ENCODE measurements at places on chromosomes 16 and 17.

GRCh38 chr17:44095647-44096496 lies 25.3 kb downstream of the G6PC3 start:
- no peak for DNase-seq

GRCh38 chr17:80330276-80330675 lies 69.6 kb downstream of the RNF213 start:
- DNase-seq, result no peak

DNA sequence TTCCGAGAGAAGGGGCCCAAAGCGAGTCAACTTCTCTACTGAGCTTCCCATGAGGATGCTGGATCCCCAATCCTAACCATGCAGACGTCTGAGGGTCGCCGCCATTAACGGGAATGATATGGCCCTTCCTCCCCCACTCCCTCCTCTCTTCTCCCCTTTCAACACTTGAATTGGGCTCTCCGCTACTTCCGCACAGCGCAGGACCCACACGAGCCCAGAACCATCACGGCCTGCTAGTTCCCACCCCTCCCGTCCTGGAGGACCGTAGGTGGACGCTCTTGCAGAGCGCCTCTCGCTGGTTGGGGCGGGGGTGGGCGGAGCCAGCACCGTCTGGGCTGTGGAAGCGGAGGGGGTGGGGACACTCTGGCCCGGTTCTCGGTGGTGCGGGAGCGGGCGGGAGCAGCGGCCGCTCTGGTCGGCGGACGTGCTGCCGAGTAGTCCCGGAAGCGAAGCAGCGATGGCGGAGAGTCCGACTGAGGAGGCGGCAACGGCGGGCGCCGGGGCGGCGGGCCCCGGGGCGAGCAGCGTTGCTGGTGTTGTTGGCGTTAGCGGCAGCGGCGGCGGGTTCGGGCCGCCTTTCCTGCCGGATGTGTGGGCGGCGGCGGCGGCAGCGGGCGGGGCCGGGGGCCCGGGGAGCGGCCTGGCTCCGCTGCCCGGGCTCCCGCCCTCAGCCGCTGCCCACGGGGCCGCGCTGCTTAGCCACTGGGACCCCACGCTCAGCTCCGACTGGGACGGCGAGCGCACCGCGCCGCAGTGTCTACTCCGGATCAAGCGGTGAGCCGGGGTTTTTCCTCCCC lies at the start of gene UBE2Z:
Gene UBE2Z (plus strand): TSS at position 361 of the 797 bp plus-strand sequence. CDS start 97 bp downstream, at position 458.
- peak; percentile 93 for DNase-seq

DNA sequence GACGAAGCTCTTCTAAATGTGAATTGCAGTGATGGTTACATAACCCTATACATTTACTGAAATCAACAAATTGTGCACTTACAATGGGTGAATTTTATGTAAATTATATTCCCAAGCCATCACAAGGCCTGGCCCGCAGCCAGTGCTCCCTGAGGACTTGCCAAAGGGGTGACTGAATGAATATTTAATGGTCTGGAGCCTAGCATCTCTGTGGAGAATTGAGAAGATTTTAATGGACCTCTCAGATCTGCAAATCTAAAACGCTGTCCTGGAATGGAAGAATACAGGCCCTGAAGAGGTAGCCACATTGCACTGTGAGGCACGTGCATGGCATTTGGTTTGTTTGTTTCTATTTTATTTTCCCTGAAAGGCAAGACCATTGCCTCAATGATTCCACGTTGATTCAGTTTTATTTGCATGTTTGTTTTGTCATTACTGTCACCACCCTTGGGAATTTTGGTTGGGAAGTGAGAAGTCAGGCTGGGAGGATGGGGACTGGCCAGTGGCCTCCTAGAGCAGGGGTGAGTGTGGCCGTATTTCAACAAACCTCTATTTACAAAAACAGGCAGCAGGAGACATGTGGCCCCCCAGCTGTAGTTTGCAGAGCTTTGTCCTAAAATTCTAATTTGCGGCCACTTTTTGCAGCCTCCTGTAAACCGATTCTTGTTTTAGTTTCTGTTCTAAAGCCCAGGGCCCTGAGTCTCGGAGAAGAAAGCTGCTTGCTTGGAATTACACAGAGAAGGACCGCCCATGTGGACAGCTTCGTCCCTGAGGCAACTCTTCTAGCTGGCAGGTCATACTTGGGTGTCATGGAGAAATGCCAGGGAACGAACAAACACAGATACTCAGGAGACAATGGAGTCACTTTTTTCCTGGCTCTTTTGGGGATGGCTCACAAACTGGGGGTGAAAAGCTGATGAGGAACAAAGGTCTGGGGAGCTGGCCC lies 40.5 kb upstream of the GCSH start:
- DNase-seq, result no peak

GRCh38 chr17:51590071-51590656 lies 329.8 kb downstream of the UTP18 start:
- no peak for DNase-seq

DNA sequence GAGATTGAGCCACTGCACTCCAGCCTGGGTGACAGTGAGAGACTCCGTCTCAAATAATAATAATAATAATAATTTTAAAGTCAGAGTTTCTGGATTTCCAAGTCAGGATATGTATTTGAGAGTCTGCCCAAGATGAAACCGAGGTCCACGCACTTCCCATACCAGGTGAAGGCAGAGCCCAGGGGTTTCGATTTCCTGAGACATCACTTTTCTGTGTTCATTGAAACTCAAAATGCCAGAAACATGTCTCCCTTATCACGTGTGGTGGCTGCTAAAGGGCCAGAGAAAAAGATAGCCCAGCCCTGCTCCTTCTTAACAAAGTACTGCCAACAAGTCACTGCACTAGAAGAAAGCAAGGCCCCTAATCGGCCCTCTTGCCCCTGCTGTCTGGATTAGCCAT lies 9.8 kb upstream of the RNF157 start:
- DNase-seq, result no peak

GRCh38 chr16:57615813-57616212 lies 12.6 kb upstream of the ADGRG1 start:
- DNase-seq, result no peak

- no peak for DNase-seq
These were observed 10.5 kb downstream of the COQ7 start for GRCh38 chr16:19077879-19078278.

DNA sequence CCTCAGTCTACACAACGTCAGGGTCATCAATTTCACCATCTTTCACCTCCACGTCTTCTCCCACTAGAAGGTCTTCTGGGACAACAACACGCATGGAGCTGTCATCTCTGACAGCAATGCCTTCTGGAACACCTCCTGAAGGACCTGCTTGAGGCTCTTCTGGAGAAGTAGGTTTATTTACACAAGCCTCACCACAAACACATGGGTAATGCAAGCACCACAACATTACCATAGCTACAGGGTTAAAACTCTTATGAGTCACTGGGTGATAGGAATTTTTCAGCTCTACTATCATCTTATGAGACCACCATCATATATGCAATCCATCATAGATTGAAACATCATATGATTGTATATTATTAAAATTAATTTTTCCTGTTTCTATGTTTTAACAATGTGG lies 215.4 kb downstream of the CHD9NB start:
- no peak for DNase-seq

- DNase-seq, result peak; percentile 69
These were observed 10.0 kb upstream of the SLC4A1 start for GRCh38 chr17:44277976-44278375.

- DNase-seq, result no peak
These were observed 2.5 kb downstream of the ERN2 start for GRCh38 chr16:23710504-23710903.

GRCh38 chr17:81373536-81374160 lies 21.6 kb upstream of the BAHCC1 start:
- DNase-seq, result no peak

DNA sequence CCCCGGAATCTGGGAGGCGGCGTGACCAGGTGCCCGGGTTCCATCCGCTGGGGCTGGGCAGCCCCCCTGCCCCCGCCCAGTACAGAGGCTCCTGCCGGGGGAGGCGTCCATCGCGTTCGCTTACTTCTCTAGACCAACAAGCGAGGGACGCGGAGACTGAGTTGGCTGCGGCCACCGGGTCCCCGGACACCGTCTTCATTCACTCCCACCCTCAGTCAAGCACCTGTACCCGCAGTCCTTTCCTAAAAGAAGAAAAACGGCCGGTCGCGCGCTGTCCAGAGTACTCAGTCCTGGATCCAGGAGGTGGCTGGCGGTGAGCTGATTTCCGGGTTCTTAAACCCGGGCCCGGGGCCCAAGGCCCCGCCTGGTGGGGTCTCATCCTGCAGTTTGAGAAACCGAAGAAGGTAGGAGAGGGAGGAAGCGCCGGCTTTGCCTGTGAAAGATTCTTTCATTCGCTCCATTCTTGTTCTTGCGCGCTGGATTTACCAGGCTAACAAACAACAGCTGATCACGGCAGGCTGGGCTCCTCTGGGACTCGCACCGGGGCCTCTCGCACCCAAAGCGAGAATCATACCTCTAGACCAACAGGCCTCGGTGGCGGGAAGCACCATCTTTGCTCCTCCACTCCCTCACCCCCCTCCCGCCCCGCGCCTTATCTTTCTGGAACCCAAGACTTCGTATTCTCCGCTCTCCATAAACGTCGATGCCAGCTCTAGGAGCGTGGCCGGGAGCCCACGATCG lies 17.4 kb upstream of the OR1F1 start:
- DNase-seq, result no peak

- no peak for DNase-seq
These were observed 2.0 kb upstream of the PSMB3 start for GRCh38 chr17:38750312-38751121.

DNA sequence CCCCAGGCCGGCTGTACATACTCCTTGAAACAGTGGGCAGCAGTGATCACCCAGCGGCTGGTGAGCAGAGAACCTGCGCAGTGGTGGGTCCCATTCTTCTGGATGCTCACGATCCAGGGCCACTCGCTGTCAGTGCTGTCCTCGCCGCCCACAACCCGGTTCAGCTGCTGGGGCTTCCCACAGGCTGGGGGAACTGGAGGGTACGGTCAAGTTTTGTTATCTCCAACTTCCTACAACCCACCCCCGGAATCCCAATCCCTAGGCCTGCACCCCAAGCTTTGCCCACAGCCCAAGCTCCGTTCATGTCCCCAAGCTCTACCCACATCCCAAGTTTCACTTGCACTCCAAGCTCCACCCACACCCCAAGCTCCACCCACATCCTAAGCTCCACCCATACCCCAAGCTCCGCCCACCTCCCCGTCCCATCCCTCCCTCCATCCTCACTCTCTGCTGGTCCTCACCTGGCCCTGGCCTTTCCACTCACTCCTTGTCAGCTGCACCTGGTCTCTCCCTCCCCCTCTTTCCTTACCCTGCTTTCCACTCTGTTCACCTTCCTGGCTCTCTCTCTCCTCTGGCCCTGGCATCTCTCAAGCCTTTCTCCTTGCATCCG lies 1.8 kb downstream of the PRSS22 start:
- DNase-seq, result no peak

GRCh38 chr17:13485327-13485726 lies 116.4 kb downstream of the HS3ST3A1 start:
- no peak for DNase-seq

- DNase-seq, result no peak
These were observed 2.6 kb downstream of the TMEM220 start for GRCh38 chr17:10727192-10727591.
